Activated naive CD8-positive, alpha-beta T cell treated with anti-CD3 and anti-CD28 coated beads, Interleukin-2, amount 50 U/mL, for 24 hours (primary cell): ENCODE measurements at places on chromosomes 6 and 20.

DNA sequence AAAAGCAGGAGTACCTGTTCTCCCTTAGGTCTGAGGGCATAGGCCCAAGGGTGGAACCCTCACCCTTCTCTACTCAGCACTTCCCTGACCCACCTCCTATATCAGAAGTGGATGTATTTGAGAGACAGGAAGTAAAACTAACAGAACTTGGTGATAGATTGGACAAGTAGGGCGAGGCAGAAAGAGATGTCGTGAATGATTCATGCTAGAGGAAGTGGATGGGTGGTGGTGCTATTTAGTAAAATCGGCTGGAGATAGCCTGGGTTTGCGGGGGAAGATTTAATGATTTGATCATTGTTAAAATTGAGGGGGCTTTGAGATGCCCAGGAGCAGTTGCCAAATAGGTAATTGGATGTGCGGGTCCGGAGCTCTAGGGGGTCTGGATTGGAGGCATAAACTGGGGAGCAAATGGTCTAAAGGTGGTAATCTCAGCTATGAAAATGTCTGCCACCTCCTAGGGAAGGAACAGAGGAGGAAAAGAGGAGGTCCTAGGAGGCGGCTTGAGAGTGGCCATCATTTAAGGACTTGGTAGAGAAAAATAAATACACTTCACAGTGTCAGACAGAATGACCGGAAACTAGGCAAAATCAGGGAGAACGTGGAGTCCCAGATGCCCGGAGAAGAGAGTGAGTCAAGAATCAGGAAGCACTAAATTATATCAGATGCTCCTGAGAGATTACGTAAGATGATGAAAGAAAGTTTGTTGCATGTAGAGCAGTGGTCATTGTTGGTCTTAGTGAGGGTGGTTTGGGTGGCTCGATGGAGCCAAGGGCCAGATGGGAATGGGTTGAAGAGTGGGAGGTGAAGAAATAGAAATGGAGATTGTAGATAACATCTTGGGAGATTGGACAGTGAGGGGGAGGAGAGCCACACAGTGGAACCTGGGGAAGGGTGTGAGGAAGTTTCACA lies 142.0 kb downstream of the CEP57L1 start:
- no peak for DNase-seq
- H3K4me1 ChIP-seq = peaks cover 17% of the 10 kb centered on the region
- H3K27me3 ChIP-seq = no peaks in the 10 kb centered on the region
- no peaks in the 10 kb centered on the region for H3K36me3 ChIP-seq

- no peaks in the 10 kb centered on the region for H3K27me3 ChIP-seq
- no peaks in the 10 kb centered on the region for H3K36me3 ChIP-seq
- no peak overlapping the region for H3K4me3 ChIP-seq
- DNase-seq = no peak
These were observed 242.2 kb downstream of the FOXC1 start for GRCh38 chr6:1851681-1852456.

DNA sequence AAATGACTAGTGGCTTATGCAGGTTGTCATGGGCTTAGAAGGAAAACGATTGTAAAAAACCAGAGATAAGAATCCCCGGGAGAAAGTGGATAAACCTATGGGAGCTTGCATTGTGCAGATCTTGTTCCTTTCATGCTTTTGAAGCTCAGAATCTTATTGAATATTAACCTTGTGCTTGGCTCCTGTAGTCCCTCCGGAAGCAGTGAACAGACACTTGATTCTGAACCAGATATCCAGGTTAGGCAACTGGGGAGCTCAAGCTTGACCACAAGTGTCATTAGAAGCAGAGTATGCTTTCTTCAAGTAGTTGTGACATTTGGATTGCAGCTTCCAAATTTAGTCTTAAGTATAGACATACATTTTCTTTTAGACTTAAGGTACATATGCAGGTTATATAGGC lies 212.6 kb upstream of the MOCS1 start:
- H3K4me3 ChIP-seq = no peak overlapping the region
- H3K27ac ChIP-seq = no peak overlapping the region
- no peaks in the 10 kb centered on the region for H3K36me3 ChIP-seq
- DNase-seq = no peak

DNA sequence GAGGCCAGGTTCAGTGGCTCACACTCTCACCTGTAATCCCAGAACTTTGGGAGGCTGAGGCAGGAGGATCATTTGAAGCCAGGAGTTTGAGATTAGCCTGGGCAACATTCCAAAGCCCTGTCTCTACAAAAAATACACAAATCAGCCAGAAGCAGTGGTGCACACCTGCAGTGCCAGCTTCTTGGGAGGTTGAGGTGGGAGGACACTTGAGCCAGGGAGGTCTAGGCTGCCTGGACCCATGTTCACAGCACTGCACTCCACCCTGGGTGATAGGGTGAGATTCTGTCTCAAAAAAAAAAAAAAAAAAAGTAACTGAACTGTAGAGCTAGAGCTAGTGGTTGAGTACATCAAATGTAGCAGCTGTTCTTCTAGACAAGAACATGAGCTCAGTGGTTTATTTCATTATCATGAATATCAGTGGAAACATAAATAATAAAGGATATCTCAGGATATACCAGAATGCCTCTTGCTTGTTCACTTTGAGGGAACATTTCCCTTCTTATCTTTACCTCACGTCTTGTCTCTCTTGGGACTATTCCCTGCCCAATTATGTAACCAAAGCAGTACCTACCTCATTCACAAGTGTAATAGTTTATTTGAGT lies 17.6 kb downstream of the NANP start:
- no peaks in the 10 kb centered on the region for H3K27me3 ChIP-seq
- DNase-seq = no peak
- no peaks in the 10 kb centered on the region for H3K36me3 ChIP-seq
- no peak overlapping the region for H3K27ac ChIP-seq

GRCh38 chr6:161618831-161619454 lies 345.1 kb upstream of the AGPAT4 start:
- no peak for DNase-seq
- no peak overlapping the region for H3K27ac ChIP-seq
- no peaks in the 10 kb centered on the region for H3K27me3 ChIP-seq
- no peaks in the 10 kb centered on the region for H3K4me1 ChIP-seq
- H3K4me3 ChIP-seq = no peak overlapping the region

DNA sequence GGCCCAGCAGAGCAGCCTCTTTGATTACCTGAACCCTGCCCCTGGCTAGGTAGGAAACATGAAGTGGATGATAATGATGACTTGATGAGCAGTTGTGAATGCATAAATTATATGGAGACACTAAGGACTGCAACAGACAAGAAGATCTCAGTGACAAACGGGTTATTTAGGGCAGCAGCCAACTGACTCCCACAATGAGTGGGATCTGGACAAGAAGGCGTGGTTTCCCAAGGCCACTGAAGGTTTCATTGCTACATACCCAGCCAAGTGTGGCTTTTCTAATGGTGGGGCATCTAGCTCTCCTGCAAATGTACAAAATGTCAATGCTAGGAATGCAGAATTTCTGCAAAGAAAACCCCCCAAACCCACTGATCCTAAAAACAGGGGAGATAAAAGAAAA lies 29.4 kb downstream of the RING1 start:
- H3K4me1 ChIP-seq = peaks cover 16% of the 10 kb centered on the region
- H3K27ac ChIP-seq = no peak overlapping the region
- peaks cover 15% of the 10 kb centered on the region for H3K27me3 ChIP-seq
- DNase-seq = no peak
- H3K36me3 ChIP-seq = no peaks in the 10 kb centered on the region

DNA sequence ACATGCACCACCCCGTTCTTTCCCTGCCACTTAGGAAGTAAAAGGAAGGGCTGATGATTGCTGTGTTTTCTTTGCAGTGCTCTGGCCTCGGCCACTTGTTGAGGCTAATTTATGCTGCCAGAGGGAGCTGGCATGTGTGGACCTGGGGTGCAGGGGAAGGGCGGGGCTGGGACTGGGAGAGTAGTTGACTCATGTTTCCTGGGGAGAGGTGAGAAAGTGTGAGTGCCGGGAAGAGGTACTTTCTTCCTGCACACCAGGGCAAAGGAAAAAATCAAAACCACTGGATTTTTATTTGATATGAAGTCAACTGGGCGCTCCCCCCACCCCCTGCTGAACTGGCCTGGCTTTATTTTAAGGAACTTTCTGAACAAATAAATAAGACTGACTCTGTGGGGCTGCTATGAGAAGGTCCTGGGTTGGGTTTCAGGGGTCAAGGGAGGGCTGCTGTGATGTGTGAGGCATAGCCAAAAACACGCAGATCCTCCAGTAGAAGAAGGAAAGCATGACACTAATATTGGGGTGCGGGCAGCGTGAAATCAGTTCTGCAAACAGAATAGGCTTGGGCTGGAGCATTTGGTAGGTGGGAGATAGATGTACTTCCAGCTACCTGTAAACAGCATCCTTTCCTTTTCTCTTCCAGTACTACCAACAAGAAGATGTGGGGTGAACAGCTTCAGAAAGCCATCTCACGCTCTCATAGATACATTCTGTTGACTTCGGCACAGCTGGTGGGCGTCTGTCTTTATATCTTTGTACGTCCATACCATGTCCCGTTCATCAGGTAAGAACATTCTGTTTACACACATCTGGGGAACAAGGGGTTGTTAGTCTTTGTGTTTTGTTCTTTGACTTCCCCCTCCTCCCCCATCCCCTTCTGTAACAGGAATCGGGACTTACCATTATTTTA lies 87.5 kb downstream of the SYNJ2 start:
- peaks cover 26% of the 10 kb centered on the region for H3K4me1 ChIP-seq
- H3K27ac ChIP-seq = peak overlapping the region; percentile 22

DNA sequence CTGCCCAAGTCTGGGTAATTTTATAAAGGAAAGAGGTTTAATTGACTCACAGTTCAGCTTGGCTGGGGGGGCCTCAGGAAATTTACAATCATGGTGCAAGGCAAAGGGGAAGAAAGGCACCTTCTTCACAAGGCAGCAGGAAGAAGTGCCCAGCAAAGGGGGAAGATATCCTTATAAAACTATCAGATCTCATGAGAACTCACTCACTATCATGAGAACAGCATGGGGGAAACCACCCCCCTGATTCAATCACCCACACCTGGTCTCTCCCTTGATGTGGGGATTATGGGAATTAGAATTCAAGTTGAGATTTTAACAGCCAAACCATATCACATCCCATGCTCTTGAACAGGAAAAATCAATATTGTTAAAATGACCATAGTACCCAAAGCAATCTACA lies 215.2 kb upstream of the TAB2 start:
- H3K4me3 ChIP-seq = no peak overlapping the region
- H3K27ac ChIP-seq = no peak overlapping the region
- no peak for DNase-seq
- H3K4me1 ChIP-seq = peaks cover 6% of the 10 kb centered on the region
- no peaks in the 10 kb centered on the region for H3K27me3 ChIP-seq

GRCh38 chr20:44597930-44598329 lies 15.6 kb downstream of the PKIG start:
- peaks cover 54% of the 10 kb centered on the region for H3K4me1 ChIP-seq
- no peaks in the 10 kb centered on the region for H3K27me3 ChIP-seq
- H3K36me3 ChIP-seq = no peaks in the 10 kb centered on the region
- peak overlapping the region; percentile 67 for H3K27ac ChIP-seq

GRCh38 chr6:145544041-145544440 lies 191.3 kb downstream of the EPM2A start:
- H3K36me3 ChIP-seq = no peaks in the 10 kb centered on the region
- H3K4me3 ChIP-seq = no peak overlapping the region
- no peaks in the 10 kb centered on the region for H3K4me1 ChIP-seq
- no peak overlapping the region for H3K27ac ChIP-seq
- peaks cover 3% of the 10 kb centered on the region for H3K27me3 ChIP-seq

GRCh38 chr20:2137552-2138201 lies 36.0 kb downstream of the STK35 start:
- no peak for DNase-seq
- H3K4me3 ChIP-seq = no peak overlapping the region
- peaks cover 25% of the 10 kb centered on the region for H3K4me1 ChIP-seq
- H3K36me3 ChIP-seq = peaks cover 8% of the 10 kb centered on the region
- no peaks in the 10 kb centered on the region for H3K27me3 ChIP-seq

DNA sequence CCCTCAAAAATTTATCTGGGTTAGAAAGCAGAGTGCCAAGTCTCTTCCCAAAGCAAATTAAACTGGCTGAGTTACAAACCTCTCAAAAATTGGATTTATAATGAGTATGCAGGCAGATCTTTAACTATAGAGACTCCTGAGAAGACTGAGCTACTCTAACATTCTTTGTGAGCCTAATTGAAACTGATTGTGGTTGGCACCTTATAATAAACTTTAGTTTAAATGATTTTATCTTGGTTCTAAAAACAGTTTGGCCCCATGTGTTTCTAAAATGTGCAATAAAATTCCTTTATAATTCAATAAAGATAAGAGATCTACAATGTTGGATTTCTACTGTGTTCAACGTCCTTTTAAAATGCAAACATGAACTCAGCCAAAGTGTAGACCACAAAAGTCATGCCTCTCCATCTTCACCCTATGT lies 480.2 kb upstream of the RNF217 start:
- H3K27me3 ChIP-seq = no peaks in the 10 kb centered on the region
- H3K4me1 ChIP-seq = no peaks in the 10 kb centered on the region
- H3K36me3 ChIP-seq = no peaks in the 10 kb centered on the region
- no peak overlapping the region for H3K4me3 ChIP-seq
- no peak overlapping the region for H3K27ac ChIP-seq
- no peak for DNase-seq

GRCh38 chr20:14559612-14560011 lies 222.2 kb upstream of the FLRT3 start:
- H3K4me3 ChIP-seq = no peak overlapping the region
- DNase-seq = no peak
- H3K27me3 ChIP-seq = no peaks in the 10 kb centered on the region
- no peak overlapping the region for H3K27ac ChIP-seq

DNA sequence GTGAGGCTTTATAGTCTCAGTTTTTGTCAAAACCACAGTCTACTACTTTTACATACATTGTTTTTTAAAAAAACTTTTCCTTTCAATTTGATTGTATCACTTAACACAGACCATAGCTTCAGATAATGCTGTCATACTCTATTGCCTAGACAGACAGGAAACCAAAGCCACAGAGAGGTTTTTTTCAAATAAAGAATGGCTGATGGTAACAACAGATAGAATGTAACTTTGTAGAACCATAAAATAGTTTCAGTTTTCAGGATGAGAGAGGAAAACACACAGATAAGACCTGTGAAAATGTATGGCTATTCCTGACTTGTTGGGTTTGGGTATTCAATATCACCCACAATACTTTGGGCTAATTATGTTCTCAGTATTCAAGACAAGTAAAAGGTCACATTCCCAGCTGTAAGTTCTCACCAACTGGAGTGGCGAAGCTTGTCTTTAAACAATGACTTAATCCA lies 94.0 kb downstream of the ADGRG6 start:
- H3K4me3 ChIP-seq = peak overlapping the region; percentile 36
- no peaks in the 10 kb centered on the region for H3K36me3 ChIP-seq
- H3K27ac ChIP-seq = peak overlapping the region; percentile 57
- DNase-seq = no peak
- peaks cover 26% of the 10 kb centered on the region for H3K4me1 ChIP-seq
